ENCODE measurements at places on chromosomes 1 and 21.
A peak's percentile ranks its signal among the peaks of the same experiment; 100 is the strongest.

GRCh38 chr1:15261155-15262002 lies 14.4 kb downstream of the FHAD1 start:
- DNase-seq, result peak; percentile 78

GRCh38 chr1:6425658-6426057 lies 1.1 kb downstream of the ESPN start:
- no peak for DNase-seq

DNA sequence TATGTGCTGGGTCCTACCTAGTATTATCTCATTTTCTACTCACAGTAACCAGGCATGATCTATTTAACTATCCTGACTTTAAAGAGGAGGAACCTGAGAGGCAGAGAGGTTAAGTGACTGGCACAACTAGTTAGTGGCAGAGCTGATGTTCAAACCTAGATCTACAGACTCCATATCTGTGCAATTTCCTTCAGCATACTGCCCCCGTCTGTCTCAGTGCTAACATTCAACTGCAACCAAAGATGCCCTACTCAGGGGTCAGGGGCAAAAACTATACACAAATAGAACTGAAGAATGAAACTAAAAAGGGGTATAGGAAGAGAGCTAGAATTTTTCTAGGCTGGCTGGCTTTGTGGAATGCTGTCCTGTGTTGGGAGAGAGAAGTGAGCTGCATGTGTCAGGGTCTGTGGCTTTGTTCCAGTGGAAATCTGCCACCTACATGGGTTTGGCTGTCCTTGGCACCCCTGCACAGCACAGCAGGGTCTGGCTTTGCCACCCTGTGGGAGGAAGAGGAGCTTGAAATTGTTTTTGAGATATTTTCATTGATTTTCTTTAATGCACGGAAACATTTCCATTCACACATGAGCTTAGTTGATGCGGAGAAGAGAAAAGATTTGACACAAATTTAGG lies 368.5 kb downstream of the RPS6KC1 start:
- DNase-seq, result no peak

GRCh38 chr1:41404308-41404761 lies 43.1 kb downstream of the FOXO6 start:
- peak; percentile 22 for DNase-seq

- DNase-seq, result no peak
Measured at GRCh38 chr1:113325022-113325421, 65.3 kb upstream of the MAGI3 start.

- DNase-seq, result no peak
Measured at GRCh38 chr1:1274299-1274930, 761 bp upstream of the UBE2J2 start.

- DNase-seq, result no peak
Measured at GRCh38 chr1:149962736-149963135, 26.1 kb upstream of the MTMR11 start.

Data from CD4-positive, alpha-beta T cell treated with Interferon gamma for 1 hour (primary cell).